NCI-H1105 (cell line): ENCODE measurements at places on chromosomes 2 and 18.

- no peak for DNase-seq
Observed at GRCh38 chr2:121094101-121094500, 190.9 kb downstream of the TFCP2L1 start.

DNA sequence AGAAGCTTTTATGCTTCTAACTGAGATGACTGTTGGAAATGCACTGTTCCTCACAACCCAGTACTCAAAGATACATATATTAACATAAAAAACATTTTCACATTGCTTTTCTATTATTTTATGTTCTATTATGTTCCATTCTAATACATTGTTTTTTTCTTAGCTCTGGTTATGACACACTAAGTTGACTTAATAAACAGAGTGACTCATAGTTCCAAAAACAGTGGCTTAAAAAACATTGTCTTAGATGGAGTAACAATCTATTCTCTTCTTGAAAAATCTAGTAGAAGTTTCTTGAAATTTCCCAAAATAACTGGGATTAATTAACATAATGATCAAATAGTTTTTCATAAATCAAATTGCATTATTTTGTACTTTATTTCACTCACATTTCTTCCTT lies 328.2 kb upstream of the LRATD1 start:
- no peak for DNase-seq

GRCh38 chr18:24136967-24137373 lies 1.9 kb upstream of the CABYR start:
- no peak for DNase-seq

- no peak for DNase-seq
Observed at GRCh38 chr2:58039170-58039611, 7.4 kb upstream of the VRK2 start.

DNA sequence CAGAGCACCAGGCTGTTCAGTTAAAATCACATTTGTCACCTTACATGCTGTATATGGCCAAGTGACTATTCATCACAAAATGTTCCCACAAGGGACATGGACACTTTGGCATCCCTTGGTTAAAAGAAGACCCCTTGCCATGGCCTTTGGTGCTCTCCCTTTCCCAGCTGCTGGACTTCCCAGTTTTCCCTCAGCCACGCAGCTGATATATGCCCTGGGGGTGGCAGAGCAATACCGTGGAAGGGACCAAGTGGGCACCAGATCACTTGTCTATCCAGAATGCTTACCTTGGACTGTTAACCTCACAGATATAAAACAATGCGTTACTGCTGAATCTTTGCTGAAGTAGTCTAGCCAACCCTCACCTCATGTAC lies 35.3 kb downstream of the PAIP2B start:
- DNase-seq, result no peak

DNA sequence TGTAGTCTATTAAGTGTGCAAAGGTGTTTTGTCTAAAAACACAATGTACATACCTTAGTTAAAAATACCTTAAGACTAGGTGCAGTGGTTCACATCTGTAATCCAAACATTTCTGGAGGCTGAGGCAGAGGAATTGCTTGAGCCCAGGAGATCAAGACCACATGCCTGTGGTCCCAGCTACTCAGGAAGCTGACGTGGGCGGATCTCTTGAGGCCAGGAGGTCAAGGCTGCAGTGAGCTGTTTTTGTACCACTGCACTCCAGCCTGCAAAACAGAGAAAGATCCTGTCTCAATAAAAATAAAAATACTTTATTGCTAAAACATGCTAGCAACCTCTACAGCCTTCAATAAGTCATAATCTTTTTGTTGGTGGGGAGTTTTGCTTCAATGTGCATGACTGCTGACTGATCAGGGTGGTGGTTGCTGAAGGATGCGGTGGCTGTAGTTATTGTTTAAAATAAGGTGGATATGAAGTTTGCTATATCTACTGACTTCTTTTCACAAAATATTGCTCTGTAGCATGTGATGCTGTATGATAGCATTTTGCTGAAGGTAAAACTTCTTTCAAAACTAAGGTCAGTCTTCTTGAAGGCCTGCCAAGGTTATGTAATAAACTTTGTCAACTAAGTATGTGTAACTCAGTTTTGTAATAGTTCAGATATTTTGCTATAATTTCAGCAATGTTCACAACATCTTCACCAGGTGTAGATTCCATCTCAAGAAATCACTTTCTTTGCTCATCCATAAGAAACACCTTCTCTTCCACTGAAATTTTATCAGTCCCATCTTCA lies 1238.0 kb upstream of the NRXN1 start:
- DNase-seq, result no peak

GRCh38 chr2:29627279-29627711 lies 294.1 kb downstream of the ALK start:
- DNase-seq, result no peak

- no peak for DNase-seq
Observed at GRCh38 chr18:3625742-3626091, 175.7 kb downstream of the TGIF1 start.

DNA sequence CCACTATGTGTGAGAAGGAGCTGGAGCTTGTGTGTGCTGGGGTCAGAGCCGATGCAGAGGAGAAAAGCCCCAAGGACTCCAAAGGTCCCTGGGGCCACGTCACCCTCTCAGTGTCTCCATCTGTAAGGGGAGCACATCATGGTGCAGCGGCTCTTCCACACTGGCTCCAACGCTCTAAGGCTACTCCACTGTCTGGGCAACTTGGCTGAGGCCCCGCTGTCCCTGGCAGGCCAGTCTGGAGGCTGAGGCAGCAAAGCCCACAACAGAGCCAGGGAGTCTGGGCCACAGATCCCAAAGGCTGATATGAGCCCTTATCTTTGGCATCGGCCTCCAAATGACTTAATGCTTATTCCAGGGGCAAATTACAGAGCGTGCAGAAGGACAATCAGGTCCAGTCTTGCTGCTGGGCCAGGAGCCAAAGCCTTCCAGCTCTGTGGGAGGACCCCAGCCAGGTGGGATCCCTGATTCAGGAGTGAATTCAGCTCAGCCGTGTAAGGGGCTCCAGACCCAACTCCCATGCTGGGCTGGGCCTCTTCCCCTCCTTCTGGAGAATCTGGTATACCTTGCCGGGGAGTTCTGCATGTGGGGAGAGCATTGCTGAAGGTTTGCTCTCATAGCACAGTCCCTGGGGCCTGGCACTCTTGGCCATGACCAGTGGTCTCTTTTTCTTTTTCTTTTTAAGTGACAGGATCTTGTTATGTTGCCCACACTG lies 1.8 kb upstream of the DUSP2 start:
- peak; percentile 85 for DNase-seq

DNA sequence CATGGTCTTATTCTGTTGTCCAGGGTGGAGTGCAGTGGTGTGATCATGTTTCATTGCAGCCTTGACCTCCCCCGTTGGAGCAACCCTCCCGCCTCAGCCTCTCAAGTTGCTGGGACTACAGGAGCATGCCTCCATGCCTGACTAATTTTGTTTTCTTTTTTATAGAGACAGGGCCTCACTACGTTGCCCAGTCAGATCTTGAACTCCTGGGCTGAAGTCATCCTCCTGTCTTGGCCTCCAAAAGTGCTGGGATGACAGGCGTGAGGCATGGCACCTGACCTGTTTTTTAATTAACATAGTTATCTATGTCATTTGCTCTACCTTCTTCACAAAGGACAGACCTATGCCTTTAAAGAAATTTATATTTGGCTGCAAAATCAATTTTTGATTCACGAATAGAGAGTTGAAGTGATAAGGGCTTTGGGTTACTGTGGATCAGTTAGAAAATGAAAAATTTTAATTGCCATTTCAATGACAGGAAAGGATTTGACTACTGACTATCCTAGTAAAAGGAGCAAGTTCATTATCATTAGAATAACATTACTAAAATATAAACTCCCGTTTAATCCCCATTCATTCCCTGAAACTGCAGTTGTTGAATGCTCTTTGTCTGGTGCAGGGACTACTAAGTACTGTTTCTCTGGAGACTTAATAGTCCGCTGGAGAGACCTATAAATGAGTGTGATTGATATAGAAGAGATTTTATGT lies 3.7 kb downstream of the RNF138 start:
- DNase-seq, result no peak

DNA sequence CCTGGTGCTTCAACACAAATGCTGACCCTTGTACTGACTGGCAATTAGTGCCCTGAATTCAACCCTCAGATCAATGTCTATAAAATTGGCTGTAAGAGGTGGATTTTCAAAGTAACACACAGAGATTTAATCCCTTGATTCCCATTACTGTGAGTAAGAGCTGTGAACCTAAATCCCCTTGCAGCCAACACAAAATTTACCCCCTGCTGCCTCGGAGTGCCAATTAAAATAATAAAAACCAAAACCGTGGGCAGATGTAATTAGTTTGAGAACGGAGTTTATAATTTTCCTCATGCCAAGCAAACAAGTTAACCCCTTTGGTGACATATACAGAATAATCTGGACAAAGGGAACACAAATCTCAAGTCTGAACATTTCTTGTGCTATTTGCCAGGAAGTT lies 55.8 kb upstream of the REV1 start:
- DNase-seq, result no peak

DNA sequence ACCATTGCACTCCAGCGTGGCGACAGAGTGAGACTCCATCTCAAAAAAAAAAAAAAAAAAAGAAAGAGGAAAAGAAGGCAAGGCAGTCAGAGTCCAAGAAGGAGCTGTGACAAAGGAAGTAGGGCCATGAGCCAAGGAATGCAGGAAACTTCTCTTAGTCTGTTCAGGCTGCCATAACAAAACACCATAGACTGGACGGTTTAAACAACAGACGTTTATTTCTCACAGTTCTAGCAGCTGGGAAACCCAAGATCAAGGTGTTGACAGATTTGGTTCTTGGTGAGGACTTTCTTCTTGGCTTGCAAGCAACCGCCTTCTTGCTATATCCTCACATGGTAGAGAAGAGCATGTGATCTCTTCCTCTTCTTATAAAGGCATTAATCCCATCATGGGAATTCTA lies 13.1 kb upstream of the SUMO1 start:
- no peak for DNase-seq

DNA sequence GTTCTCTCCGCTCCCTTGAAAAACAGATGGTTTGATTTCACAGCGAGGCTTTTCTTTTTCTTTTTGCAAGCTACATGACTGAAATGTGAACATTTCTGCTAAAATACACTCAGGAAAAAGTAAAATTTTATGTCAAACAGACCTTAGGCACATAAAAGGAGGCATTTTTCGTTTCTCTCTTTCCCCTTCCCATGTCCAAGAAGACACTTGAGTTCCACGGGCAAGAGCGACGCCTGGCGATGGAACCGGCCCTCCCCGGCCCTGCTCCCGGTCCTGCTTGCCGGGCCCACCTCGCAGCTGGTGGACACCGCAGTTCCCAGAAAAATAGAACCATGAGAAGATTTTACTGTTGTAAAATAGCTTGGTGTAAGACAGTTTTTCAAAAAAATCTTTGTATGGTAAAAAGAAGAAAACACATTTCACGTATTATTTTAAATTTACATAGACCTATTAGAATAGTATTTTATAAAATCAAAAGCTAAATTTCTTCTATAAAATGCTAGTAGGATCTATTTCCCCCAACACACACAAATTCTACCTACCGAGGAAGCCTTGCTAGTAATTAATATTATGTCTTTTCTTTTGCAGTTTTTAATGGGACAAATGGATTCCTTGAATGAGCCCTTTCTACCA lies 2.3 kb upstream of the ALKAL2 start:
- peak; percentile 40 for DNase-seq

DNA sequence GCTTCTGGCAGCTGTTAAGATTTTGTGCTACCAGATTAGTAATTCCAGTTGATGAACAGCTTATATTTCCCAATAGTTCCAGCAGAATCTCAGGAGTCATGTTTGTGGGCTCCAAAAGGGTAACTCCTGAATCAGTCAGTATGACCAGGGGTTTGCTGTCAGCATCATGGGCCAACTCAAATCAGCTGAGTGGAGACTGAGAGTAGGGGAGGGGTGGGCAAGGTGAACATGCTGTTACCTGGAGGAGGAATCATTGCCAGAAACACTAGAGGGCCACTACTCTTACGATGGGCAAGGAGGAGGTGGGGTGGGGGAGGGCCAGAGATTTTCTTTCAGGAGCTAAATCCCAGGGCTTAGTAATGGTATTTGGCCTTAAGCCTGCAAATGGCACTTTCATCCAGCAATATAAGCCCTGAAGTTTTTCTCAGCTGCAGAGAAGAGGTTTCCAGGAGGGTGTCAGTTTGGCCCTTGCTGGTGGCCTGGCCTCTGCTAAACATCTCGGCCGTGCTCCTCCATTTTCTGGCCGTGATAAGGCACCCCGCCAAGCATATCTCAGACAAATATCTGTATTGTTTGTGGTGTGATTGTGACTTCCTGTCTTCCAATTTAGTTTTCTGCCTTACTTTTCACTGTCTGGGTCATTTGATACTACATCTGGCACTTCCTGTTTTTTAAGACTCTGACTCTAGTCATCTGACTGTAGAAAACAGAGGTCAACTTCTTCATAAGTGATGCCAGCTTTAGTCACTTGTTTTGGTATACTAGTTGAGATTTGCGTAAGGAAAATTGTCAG lies 120.5 kb upstream of the CXCR4 start:
- DNase-seq, result no peak

DNA sequence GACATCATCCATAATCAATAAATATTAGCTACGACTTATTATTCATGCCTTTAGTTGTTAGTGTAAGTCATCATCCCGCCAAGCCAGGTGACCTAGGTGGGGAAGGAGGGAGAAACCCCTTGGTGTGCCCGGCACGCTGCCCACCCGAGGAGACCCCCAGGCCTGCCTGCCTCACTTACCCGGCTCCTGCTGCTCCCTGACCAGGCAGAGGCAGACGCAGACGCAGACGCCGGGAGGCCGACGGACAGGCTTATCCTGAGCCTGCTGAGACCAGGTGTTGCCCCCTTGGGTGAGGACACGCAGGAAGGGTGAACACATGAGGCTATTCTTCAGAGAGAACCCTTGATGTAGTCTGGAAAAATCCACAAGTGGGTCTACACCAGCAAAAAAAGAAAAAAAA lies 401.8 kb downstream of the GALR1 start:
- no peak for DNase-seq

DNA sequence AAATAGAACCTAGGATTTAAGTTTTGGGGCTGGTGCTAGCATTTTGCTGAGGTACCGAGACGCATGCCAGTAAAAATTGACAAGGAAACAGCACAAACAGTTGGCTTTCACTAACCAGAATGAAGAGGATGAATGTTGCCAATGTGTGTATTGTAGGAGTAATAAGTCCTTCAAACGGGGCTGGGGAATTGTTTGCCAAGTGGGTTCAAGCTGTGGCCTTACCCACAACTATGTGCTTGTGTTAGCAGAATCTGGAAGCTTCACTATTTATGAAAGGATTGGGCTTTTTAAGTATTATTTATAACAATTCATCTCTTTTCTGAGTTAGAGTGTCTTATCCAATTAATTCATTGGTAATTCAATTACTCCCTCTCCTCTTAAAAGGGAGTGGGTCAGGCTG lies 15.0 kb upstream of the KIF5C start:
- no peak for DNase-seq

- no peak for DNase-seq
Observed at GRCh38 chr2:36859366-36859792, 107.0 kb downstream of the STRN start.

GRCh38 chr2:46485002-46485401 lies 5.6 kb downstream of the TMEM247 start:
- no peak for DNase-seq

GRCh38 chr2:53505826-53506225 lies 261.8 kb upstream of the CHAC2 start:
- no peak for DNase-seq
